ENCODE measurements at places on chromosomes 6 and 20.

DNA sequence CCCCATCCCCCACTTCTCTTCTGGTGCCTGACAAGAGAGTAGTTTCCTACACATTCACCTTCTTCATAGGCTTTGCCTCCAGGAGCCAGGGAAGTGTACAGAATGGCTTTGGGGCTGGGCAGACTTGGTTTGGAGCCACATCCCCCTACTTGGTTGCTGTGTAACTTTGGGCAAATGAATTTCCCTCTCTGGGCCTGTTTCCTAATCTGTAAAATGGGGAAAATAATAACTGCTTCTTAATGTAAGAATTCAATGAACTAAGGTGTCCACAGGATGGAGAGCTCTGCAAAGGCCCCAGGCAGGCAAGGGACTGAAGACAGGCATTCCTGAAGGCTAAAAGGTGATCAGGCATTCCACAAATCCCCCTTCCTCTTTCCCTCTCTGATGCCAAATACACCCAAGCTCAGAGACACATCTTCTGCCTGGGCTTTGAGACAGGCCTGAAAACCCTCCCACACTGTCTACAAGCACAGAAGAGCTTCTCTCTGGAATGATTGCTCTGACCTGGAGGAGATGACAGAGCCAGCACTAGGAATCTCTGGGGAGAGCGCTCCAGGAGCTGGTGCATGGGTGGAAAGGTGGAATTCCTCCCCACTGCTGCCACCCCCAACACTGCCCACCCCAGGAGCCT is 6.9 kb upstream of the C20orf203 start:
- no peak for DNase-seq

DNA sequence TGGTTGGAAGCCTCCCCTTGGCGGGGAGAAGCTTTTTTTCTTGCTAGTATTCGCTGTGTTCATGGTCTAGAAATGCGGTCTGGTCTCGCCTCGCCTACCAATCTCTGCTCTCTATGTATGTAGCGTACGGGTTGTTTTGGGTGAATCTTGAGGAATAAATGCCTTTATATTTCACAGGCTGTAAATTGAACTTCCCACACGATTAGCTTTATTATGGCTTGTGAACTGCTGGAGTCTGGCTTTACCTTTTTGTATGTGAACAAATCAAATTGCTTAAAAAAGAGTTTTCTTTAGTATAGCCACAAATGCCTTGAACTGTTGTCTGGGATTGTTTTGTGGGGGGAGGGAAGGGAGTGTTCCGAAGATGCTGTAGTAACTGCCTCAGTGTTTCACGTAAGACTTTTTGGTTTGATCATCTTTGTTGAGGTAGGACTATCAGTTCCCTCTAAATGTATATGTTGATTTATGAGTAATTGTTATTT is 2.2 kb downstream of the INSM1 start:
- no peak for DNase-seq

- DNase-seq, result no peak
Observed at GRCh38 chr20:33789109-33789857, 21.9 kb upstream of the CHMP4B start.

GRCh38 chr6:150740453-150740852 is 125.0 kb upstream of the MTHFD1L start:
- DNase-seq, result no peak

DNA sequence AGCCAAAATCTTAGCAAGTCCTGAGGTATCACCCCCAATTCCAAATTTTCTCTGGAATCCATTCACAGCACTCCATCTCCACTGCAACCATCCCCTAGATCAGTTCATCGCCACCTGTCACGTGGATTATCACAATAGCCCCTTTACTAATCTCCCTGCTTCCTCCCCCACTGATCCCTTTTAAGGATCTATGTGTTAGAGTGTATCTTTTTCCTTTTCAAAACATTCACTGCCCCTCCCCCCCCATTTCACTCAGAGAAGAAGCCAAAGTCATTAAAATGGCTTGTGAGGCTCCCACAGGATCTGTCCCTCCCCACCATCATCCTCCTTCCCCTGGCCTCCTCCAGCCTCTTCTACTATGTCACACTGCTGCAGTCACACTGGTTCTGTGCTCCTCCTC is 18.4 kb upstream of the SPAG4 start:
- DNase-seq, result no peak

DNA sequence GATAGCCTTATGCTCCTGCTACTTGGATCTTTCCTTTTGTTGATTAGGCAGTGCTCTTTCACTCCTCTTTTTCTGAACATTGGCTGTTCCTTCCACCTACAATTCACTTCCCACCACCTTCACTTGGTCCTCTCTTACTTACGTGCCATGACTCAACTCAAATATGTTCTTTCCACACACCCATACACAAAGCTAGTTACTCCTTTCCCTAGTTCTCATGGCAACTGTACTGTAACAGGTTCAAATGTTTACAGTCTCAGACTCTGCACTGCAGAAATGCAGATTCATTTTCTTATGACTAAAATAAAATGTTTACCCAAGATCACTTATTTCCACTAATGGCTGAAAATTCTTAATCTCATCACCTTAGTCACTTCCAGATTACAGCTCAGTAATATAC is 174.0 kb upstream of the TSHZ2 start:
- DNase-seq, result no peak

DNA sequence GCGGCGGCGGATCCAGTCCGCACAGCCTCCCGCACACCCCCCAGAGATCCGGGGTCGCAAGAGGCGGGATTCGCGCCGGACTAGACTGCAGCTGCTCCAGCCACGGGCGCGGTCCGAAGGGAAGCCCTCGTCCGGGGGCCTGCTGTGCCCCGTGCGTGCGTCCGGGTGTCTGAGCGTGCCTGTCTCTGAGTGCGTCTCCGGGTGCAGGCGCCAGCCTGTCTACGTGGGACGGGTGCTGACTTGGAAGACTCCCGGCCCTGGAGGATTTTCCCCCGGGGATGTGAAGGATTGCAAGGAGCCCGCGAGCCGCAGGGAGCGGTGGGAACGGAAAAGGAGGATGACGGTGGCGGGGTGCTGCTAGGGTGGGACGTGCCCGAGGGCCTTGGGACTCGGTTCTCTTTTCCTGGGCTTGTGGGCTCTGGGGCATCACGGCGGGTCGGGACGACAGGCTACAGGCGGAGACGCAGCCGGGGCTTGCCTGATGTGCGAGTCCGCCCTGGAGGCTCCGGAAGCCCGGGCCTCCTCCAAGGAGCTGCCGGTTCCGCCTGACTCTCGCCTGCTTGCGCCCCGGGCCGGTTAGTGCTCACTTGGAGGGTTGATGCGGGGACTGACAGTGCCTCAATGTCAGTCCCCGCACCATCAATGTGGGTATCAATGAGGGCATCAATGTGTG is 5.7 kb downstream of the MAFB start:
- no peak for DNase-seq

- no peak for DNase-seq
Observed at GRCh38 chr6:166500246-166500645, 86.2 kb downstream of the RAMACL start.

- DNase-seq, result no peak
Observed at GRCh38 chr6:14545496-14545895, 427.9 kb downstream of the CD83 start.

- no peak for DNase-seq
Observed at GRCh38 chr6:79030511-79030910, 47.5 kb downstream of the PHIP start.

DNA sequence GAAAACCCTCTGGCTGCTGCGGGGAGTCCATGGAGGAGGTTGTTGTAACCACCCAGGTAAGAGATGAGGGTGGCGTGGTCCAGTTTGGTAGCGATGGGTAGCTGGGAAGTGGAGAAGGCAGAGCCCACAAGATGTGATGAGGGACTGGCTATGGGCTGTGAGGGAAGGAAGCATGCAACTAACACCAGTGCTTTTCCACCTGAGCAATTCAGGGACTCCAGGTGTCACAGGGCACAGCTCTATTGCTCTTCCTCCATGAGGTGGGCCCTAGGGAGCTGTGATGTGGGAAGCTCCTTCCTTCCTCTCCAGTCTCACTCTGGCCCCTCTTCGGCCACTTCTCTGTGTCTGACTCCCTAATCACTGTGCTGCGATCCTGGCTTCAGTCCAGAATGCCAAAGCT is 32.4 kb upstream of the TGM6 start:
- DNase-seq, result no peak

DNA sequence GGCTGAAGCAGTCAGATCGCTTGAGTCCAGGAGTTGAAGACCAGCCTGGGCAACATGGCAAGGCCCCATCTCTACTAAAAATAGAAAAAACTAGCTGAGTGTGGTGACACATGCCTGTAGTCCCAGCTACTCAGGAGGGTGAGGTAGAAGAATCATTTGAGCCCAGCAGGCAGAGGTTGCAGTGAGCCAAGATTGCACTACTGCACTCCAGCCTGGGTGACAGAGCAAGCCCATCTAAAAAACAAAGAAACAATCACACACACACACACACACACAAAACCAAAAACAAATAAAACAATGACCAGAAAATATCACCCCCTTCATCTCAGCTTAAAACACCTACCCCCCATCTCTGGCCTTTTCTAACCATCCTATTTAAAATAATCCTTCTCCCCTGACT is 68.0 kb downstream of the BTBD9 start:
- DNase-seq, result no peak

GRCh38 chr6:16757332-16757731 is 3.9 kb downstream of the ATXN1 start:
- DNase-seq, result no peak

DNA sequence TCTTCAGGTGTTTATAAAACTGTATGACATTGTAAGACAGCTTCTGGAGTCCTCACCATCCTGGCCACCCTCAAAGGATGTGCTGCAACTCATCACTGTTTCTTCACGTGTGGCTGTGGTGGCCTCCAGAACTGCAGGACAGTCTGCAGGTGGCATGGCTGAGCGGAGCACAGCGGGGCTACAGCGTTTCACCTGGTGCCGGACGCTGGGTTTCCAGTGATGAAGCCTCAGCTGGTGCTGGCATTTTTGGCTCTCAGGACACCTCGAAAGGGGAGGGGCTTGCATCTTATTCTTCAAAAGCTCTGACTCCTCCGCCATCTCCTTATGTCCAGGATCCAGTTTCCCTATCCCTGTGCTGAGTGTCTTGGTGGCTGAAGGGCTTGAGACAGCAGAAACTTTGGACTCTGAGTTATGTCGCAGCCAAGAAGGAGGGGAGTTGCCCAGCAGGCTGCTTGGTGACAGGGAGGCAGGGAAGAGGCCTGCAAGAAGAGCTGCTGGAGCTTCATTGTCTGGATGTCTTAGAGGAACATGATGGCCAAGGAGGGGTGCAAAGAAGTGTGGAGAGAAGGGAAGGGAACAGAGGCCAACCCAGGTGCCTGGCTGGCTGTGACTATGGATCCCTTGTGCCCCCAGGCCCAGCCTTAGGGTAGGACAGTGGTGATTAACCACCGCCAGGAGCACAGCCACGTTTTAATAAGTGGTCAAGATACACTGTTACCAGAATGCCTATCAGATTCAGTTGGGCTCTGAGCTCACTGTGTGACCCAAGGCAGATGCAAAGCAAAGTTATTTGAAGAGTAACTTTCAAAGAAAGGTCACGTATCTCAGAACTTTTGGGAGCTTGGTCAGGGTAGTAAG is 58.7 kb downstream of the GTF2H5 start:
- DNase-seq, result no peak

DNA sequence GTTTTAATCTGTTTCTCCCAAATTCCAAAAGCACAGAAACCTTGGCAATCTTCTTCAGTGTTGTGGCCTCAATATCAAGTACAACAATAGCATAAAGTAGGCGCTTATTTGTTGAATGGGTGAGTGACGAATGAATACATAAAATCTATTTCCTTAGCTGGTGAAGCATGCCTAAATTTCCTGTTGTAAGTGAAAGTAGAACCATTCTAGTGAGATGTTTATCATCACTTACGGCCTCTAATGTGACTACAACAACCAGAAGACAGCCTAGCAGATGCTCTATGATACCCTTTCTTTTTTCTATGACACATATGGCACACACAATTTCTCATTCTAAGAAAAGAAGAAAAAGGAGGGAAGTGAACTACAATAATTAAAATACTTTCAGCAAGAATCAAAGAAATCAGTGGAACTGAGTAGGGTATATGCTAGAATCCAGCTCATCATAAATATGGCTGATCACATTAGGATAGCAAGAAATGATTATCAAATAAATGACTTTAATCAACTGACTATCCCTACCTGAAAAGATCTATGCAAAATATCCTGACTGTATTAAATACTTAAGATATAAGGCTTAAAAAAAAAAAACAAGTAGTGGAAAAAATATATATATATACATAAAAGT is 67.4 kb downstream of the BTBD9 start:
- no peak for DNase-seq

DNA sequence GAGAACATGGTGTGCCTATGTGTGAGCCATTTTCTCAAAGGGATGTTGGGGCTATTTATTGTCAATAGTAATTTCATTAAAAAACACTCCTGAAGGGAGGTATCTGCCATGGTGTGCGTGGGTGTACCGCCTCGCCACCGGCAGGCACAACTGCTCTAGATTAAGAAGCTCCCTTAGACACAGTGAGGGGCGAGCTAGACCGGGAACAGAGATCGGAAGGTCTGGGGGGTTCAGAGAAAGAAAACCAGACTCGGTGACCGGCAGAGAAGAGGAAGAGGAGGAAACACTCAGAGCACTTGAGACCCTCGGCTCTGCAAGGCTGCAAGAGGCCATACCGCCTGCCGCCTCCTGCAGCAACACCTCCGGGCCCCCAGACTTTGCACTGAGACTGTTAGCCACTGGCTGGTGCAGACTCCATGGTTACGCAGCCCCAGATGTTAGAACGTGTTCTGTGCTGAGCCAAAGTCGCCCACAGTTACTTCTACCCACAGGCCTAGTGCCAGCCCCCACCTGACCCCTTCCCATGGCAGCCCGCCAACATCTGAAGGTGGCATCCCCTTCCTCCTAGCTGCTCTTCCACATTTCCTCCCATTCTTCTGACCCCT is 18.1 kb downstream of the PXDC1 start:
- no peak for DNase-seq

DNA sequence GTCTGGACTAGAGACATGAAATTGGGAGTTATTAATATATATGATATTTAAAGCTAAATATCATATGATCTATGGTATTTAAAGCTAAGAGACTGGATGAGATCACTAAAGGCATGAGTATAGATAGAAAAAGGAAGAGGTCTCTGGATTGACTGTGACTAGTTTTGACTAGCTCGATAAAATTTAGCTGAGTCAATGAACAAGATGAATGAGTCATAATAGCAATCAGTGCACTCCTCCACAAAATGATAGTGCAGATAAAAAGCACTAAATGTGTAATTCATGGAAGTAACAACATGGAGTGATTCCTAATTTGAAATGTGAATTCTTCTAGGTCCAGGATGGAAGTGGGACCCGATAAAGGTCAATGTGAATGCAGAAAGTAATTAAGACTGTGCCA is 127.4 kb downstream of the PFDN4 start:
- no peak for DNase-seq
